ENCODE measurements at places on chromosomes 7 and 10. TPM values are rescaled to one million over a fixed set of nuclear protein-coding genes. Genes with fewer than 3 reads are reported as not detected.

The FBXL13 gene
- 0.63 TPM for total RNA-seq

The TSPAN13 gene
- 0.96 TPM for total RNA-seq

The TRUB1 gene
- 36.6 TPM for total RNA-seq

The CD36 gene
- total RNA-seq = 7.9 TPM

The OR6B1 gene
- total RNA-seq = not detected

The SFTPA2 gene
- total RNA-seq = not detected

The OPN4 gene
- not detected for total RNA-seq

The KNDC1 gene
- total RNA-seq = not detected

The HOXA3 gene
- total RNA-seq = 4.6 TPM

The CYREN gene
- 79.0 TPM for total RNA-seq

The NXPH1 gene
- total RNA-seq = 2.8 TPM

The LBX1 gene
- 1.7 TPM for total RNA-seq

The ZC3HAV1L gene
- 23.9 TPM for total RNA-seq

The AKR1C2 gene
- 10.0 TPM for total RNA-seq

The SP8 gene
- total RNA-seq = not detected

The GPR26 gene
- total RNA-seq = not detected

GRCh38 chr10:86443069-86443468, 76.5 kb upstream of the GRID1 start:
- no peak for DNase-seq

- DNase-seq = no peak
Observed at GRCh38 chr7:101370836-101371235, 8.2 kb downstream of the COL26A1 start.

GRCh38 chr10:84837877-84838276, 509.5 kb downstream of the CCSER2 start:
- DNase-seq = no peak

- DNase-seq = no peak
Observed at GRCh38 chr10:85558533-85558932, 808.1 kb downstream of the GRID1 start.

- no peak for DNase-seq
Observed at GRCh38 chr7:102376964-102377466, 19.1 kb upstream of the PRKRIP1 start.

GRCh38 chr7:143388491-143389101, 7.5 kb downstream of the ZYX start:
- DNase-seq = no peak

DNA sequence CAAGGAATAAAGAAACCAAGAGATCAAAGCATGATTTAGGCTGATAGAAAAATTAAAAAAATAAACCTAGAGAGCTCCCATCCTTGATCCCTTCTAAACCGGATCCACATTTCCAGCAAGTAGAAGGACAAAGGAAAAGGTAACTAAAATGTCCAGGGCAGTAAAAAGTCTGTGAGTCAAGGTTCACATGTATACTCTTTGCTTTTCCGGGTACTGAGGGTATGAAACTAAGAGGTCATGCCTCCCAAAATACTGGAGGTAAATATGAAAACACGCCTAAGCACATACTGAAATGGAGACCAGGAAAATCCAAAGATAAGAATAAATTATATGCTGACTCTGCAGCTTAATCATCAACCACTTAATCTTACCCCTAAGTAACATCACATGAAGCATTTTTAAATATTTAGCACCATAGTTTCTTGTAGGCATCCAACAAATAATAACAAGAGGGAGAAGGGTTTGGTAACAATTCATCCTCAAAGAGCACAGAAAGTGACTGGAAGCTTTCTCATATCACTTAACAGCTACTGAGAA, 35.4 kb downstream of the JAZF1 start:
- no peak for DNase-seq

- no peak for DNase-seq
Observed at GRCh38 chr10:22443175-22443901, 98.0 kb downstream of the SPAG6 start.

DNA sequence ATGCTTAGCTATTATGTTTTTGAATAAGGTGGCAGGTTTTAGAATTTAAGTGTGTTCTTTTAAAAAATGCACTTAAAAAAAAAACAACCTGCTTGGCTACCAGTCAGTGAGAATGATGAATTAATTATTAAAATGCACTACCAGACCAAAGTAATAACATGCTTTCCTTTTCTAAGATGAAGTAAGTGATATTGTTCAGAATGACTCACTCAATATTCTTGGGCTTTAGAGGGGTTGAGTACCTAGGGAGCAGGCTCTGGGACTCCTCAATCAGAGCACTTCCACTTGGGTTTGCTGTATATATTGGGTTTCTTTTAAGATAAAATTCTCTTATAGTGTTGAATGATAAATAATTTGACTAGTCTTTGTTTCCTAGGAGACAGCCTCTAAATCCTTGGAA, 8.6 kb downstream of the STAM start:
- DNase-seq = peak; percentile 41

GRCh38 chr10:109430043-109430760, 493.1 kb downstream of the XPNPEP1 start:
- peak; percentile 83 for DNase-seq

GRCh38 chr10:70942725-70943124, 54.4 kb upstream of the PCBD1 start:
- no peak for DNase-seq

- peak; percentile 59 for DNase-seq
Observed at GRCh38 chr7:48611993-48612392, 312.4 kb upstream of the CDC14C start.

DNA sequence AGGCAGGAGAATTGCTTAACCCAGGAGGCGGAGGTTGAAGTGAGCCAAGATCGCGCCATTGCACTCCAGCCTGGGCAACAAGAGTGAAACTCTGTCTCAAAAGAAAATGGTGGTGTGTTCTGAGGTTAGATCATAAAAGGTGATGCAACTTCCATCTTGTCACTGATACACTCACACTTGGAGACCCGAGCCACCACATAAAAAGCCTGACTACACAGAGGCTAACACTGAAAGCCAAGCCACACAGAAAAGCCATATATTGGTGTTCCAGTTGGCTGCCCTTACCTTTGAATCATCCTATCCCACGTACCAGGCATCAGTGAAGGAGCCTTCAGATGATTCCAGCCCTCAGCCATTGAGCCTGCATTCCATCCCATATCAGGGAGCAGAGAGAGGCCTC, 4.0 kb downstream of the MORN4 start:
- DNase-seq = no peak

- peak; percentile 4 for DNase-seq
Observed at GRCh38 chr10:84826704-84827103, 498.3 kb downstream of the CCSER2 start.

- no peak for DNase-seq
Observed at GRCh38 chr10:56991591-56992069, 630.6 kb upstream of the ZWINT start.

DNA sequence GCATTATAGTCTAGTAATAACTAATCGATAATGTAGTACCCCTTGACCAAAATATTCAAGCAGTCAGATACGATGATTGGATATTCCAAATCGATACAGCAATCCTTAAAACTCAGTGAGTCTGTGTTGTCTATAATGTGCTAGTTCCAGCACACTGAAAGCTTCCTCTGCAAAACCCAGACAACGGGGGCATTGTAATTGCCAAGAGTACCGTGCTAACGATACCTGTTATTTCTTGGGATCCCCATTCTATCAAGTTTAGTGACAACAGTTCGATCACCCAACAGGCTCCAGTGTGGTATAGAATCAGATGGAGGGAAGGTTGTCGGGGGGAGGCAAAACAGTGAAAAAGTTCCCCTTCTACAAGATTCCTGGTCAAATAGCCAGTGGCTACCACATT, 865 bp downstream of the ZNF438 start:
- DNase-seq = no peak

- DNase-seq = peak; percentile 58
Observed at GRCh38 chr10:42866115-42866995, 83.8 kb downstream of the BMS1 start.

DNA sequence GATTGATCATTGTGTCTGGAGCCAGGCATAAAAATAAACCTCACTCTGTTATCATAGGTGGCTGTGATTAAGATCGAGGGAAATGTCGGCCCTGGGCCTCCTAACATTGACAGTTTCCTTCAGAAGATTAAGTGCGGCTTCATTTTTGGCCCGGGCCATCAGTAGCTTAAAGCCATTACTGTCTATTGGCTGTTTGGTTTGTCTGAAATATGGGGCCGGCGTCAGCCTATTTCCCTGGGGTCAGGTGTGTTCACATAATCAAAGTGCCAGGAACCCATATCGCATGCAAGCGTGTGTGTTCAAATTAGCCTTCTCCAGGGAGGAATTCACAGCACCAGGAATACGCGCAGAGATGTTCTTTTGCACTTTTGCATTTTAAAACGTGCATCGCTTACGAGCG, 114.7 kb downstream of the CUX1 start:
- DNase-seq = no peak

GRCh38 chr10:78811174-78811573, 257.6 kb upstream of the ZMIZ1 start:
- DNase-seq = no peak

- DNase-seq = no peak
Observed at GRCh38 chr7:136894789-136895188, 26.3 kb downstream of the CHRM2 start.

- no peak for DNase-seq
Observed at GRCh38 chr10:29869593-29869992, 189.8 kb downstream of the JCAD start.

- no peak for DNase-seq
Observed at GRCh38 chr7:13980474-13980873, 9.0 kb downstream of the ETV1 start.

DNA sequence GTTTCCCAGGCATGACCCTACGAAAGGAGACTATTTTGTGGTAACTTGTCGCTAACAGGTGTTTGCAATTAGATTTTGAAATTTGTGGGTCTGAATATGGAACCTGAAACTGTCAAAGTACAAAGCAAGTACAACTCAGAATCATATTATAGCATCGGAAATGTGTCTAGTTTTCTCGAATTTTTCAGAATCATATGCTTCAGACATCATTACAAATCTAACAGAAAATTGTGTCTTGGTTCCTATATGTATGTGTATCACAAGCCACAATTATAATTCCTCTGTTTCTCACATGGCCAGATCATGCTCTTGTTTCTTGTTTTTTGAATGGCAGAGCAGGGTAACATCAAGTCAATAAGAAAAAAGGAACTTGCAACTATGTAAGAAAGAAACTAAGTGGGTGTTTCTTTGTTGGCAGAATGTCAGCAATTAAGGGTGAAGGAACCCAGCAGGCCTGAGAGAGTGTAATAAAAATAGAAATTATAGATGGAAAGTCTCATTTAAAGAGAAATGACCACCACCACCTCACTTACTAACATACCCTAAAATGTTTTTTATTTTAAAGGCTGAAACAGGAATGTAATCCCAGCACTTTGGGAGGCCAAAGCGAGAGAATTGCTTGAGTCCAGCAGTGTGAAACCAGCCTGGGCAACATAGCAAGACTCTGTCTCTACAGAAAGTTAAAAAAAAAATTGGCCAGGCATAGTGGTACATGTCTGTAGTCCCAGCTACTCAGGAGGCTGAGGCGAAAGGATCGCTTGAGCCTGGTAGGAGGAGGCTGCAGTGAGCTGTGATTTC, 51.3 kb downstream of the PRTFDC1 start:
- DNase-seq = no peak

GRCh38 chr7:28785041-28785995, 172.8 kb downstream of the TRIL start:
- DNase-seq = no peak

- DNase-seq = no peak
Observed at GRCh38 chr10:105770524-105771212, 1129.6 kb downstream of the SORCS3 start.

GRCh38 chr10:34017281-34017680, 682.8 kb upstream of the NRP1 start:
- DNase-seq = no peak

GRCh38 chr7:144481833-144482232, 78.3 kb upstream of the NOBOX start:
- no peak for DNase-seq
